ENCODE measurements at places on chromosomes 2 and 18.

- no peak for DNase-seq
These were observed 1.5 kb downstream of the CNRIP1 start for GRCh38 chr2:68317971-68318913.

GRCh38 chr2:232137356-232138147, 176.0 kb downstream of the DIS3L2 start:
- DNase-seq, result no peak

DNA sequence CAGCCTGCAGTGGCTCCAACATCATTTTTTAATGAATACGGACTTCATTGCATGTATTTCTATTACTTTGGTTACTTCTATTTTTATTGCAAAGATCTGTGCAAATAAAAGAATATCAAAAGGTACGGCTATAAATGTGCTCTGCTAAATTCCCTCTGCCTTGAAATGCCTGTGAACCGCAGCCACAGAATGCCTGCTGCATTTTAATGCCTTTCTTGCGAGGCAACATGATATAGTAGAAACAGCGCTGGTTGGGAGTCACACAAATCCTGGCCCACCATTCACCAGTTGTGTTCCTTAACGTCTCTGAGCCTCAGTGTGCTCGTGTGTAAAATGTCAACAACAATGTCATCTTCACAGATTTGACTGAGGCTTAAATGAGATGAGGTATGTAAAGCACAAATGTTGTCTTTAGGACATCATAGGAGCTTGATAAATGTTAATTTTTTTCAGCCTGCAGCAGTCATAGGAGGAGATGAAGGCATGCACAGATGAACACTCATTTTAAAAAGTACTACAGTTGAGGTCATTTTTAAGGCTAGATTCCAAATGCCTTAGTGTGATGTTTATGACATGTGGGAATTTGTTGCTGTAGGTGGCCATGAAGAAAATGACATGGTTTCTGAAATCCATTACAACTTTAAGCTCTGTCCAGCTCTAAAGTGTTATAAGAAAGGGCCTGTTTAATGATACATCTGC, 187.6 kb upstream of the NRP2 start:
- no peak for DNase-seq

- DNase-seq, result no peak
These were observed 161.5 kb upstream of the FOSL2 start for GRCh38 chr2:28231110-28231631.

GRCh38 chr2:182667315-182667695, 48.8 kb upstream of the DNAJC10 start:
- DNase-seq, result no peak

GRCh38 chr2:205937211-205937610, 148.8 kb downstream of the INO80D start:
- no peak for DNase-seq

GRCh38 chr2:18659915-18660314, 70.5 kb upstream of the NT5C1B start:
- DNase-seq, result no peak

DNA sequence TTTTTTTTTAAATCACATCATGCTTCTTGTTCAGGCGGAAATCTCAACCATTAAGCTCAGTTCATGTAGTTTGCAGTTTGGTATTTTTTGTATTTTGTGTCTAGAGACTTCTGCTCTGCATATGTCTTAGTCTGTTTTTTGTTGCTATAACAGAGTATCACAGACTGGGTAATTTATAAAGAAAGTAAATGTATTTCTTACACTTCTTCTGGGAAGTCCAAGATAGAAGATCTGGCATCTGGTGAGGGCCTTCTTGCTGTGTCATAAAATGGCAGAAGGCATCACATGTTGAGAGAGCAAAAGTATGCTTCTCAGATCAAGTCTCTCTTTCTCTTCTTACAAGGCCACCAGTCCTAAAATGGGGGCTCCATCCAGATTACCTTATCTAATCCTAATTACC, 208.2 kb downstream of the CTNNA2 start:
- no peak for DNase-seq

- DNase-seq, result no peak
These were observed 94.6 kb downstream of the PTH2R start for GRCh38 chr2:208501206-208501605.

DNA sequence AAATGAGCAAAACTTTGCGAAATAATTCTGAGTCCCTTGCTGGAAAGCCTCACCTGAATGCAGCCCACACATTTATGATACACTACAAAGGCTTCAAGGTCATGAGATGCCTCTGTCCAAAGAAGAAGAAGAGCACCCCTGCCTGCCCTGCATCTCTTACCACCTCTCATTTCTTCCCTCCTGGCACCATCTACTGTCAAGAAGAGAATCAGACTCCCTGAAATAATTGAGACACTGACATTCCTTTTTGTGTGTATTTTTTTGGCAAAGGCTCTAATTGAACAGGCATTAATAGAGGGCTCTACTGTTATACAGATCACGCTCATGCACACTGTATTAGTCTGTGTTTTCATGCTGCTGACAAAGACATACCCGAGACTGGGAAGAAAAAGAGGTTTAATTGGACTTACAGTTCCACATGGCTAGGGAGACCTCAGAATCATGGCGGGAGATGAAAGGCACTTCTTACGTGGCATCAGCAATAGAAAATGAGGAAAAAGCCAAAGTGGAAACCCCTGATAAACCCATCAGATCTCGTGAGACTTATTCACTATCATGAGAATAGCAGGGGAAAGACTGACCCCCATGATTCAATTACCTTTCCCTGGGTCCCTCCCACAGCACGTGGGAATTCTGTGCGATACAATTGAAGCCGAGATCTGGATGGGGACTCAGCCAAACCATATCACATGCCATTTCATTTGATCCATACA, 176.3 kb downstream of the ALPK2 start:
- no peak for DNase-seq

All from stimulated activated CD4-positive, alpha-beta T cell treated with anti-CD3 and anti-CD28 coated beads, Interleukin-1b, Interleukin-23, amount 100 ng/mL, for 1 hour (primary cell).